ENCODE measurements at places on chromosomes 3 and 15. TPM values are rescaled to one million over a fixed set of nuclear protein-coding genes. Genes with fewer than 3 reads are reported as not detected.

- no peak overlapping the region for H3K4me3 ChIP-seq
- no peak for DNase-seq
- no peaks in the 10 kb centered on the region for H3K27me3 ChIP-seq
- H3K36me3 ChIP-seq: no peaks in the 10 kb centered on the region
Measured at GRCh38 chr3:123295901-123296250, 94.1 kb downstream of the SEC22A start.

- H3K4me1 ChIP-seq: no peaks in the 10 kb centered on the region
- no peak for DNase-seq
- H3K4me3 ChIP-seq: no peak overlapping the region
- H3K27me3 ChIP-seq: no peaks in the 10 kb centered on the region
- no peaks in the 10 kb centered on the region for H3K36me3 ChIP-seq
- H3K27ac ChIP-seq: no peak overlapping the region
Measured at GRCh38 chr3:13822042-13822441, 57.8 kb downstream of the WNT7A start.

DNA sequence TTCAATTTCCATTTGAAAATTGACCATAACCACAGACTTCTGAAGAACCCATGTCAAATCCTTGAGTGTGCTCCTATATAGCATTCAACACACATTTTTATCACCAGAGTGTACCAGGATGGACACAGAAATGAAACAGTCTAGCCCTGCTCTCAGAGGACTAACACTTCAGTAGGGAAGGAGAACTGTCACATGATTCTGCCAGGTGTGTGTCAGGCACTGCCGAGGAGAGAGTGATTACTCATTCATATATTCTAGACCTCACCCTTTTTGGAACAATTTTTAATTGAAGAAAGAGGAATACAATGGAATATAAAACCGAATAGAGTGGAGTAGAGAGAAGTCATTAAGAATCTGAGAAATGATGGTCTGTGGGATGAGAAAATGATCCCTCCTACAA lies 125.8 kb downstream of the ERC2 start:
- no peaks in the 10 kb centered on the region for H3K36me3 ChIP-seq
- H3K4me1 ChIP-seq: no peaks in the 10 kb centered on the region
- no peak overlapping the region for H3K27ac ChIP-seq
- H3K27me3 ChIP-seq: no peaks in the 10 kb centered on the region

DNA sequence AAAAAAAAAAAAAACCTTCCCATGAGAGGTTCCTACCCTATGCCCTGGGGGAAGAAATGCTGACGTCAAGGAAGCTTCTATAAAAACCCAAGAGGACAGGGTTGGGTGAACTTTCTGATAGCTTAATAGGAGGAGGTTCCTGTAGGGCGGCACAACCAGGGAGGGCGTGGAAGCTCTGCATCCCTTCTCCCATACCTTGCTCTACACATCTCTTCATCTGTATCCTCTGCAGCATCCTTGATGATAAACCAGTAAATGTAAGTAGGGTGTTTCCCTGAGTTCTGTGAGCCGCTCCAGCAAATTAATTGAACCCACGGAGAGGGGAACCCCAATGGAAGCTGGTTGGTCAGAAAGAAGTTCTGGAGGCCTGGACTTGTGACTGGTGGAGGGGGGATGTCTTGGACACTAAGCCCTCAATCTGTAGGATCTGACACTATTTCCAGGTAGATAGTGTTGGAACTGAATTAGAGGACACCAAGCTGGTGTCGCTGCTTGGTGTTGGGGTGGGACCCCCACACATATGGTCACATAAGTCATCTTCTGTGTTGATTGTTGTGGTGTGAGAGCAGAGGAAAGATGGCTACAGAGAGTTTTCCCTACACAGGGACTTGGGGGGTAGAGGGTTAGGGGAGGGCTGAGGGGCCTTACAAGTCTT lies 91.5 kb downstream of the ST6GAL1 start:
- peaks cover 6% of the 10 kb centered on the region for H3K4me1 ChIP-seq
- no peak overlapping the region for H3K4me3 ChIP-seq
- H3K36me3 ChIP-seq: no peaks in the 10 kb centered on the region

DNA sequence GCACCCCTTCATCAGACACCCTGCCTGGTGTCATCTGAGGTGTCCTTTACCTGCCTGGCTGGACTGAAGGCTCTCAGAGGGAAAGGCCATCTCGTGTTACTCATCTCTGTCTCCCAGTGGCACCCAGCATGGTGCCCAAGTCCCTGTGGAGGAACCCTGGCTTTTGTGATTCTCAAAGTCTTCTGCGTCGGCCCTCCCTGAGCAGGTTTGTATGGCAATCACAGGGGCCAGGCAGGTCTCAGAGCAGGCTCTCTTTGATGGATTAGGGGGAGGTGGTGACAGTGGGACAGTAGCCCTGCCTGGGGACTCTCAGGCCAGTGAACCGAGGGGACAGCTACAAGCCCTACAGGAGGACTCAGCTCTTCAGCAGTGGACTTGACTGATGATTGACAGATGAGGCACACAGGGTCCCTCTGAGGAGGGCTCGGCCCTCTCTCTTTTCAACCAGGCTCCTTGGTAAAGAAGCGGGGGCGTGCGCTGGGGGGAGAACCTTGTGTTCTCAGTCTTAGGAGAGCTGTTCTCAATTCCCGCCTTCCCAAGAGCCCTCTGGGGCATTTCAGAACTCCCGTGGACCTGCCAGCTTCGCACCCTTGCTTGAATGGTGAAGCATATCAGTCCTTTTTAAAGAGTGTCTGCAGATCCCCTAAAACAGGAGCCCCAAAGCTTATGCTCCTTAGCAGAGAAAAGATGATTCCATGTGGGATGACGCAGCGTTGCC lies 108.3 kb downstream of the VGLL4 start:
- no peak overlapping the region for H3K4me3 ChIP-seq
- no peak for DNase-seq
- no peaks in the 10 kb centered on the region for H3K4me1 ChIP-seq
- no peaks in the 10 kb centered on the region for H3K36me3 ChIP-seq

DNA sequence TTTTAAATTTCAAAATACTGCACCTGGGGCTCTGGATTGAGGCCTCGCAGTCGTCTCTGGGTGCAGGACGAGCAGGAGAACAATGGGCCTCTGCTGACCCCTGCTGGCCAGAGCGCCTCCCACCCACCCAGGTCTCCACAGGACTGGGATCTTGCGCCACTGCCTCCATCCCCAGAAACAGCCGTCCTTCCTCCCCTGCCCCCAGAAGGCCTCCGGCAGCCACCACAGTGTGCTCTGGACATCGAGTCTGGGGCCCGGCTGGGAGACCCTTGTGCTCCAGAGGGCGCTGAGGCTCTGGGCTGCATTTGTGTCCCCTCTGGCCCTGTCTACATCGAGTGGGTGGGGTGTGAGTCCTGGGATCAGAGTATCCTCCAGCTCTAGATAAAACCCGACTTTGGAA lies 6.7 kb upstream of the ACSBG1 start:
- H3K27ac ChIP-seq: no peak overlapping the region
- peak; percentile 85 for DNase-seq
- no peaks in the 10 kb centered on the region for H3K4me1 ChIP-seq
- no peaks in the 10 kb centered on the region for H3K27me3 ChIP-seq
- no peak overlapping the region for H3K4me3 ChIP-seq
- no peaks in the 10 kb centered on the region for H3K36me3 ChIP-seq

DNA sequence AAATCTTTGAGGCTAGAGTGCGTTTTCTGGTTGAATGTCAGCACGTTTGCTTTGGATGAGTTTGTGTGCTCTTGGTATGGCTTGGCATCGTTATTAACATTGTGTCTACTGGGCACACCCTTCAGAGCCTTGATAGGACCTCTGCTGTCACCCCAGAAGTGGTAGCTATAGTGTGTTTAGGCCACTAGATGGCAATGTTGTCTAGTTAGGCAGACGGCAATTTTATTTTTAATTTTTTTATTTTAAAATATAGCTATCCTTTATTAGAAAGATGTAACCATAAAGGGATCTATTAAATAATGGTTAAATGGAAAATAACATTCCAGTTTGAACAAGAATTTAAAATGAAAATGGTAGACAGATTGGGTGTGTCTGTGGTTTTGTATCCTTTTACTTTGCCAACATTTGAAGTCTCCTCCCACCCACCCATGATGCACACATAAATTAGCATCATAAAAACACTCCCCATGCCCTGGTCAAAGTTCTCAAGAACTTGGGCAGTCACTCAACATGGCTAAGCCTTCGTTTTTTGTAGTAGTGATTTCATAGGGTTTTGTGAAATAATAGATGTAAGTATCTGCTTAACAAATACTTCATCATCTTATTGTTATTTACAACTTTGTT lies 200.7 kb downstream of the KCNH8 start:
- no peak overlapping the region for H3K27ac ChIP-seq
- no peaks in the 10 kb centered on the region for H3K4me1 ChIP-seq
- no peaks in the 10 kb centered on the region for H3K36me3 ChIP-seq
- no peak overlapping the region for H3K4me3 ChIP-seq

DNA sequence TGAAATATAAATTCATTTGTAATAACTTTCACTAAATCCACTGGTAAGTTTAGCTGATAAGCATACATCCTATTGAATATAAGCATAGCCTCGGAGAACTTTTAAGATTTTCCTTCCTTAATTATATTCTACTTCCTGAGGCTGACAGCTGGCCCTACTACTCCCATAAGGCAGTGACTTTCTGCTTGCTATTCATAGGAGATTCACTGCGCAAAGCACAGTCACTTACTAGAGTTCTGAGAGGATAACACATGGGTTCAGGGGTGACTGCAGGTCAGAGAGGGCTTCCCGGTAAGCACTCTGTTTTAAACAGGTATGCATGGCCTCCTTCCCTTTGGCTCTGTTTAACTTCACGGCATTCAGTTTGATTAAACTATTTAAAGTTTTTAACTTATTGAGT lies 75.8 kb downstream of the FAIM start:
- no peak overlapping the region for H3K27ac ChIP-seq
- DNase-seq: no peak
- no peak overlapping the region for H3K4me3 ChIP-seq
- peaks cover 3% of the 10 kb centered on the region for H3K36me3 ChIP-seq

Gene ATP10A
- total RNA-seq: 32.7 TPM

Gene LAMB2
- total RNA-seq: 349 TPM

Gene EBLN2
- 15.4 TPM for total RNA-seq

Gene KBTBD8
- total RNA-seq: 1.1 TPM

Gene SIDT1
- 13.5 TPM for total RNA-seq

Gene VEPH1
- 229 TPM for total RNA-seq

Gene CHRM5
- not detected for total RNA-seq

Gene BUB1B
- total RNA-seq: 0.79 TPM

Gene TM2D3
- total RNA-seq: 56.9 TPM

Gene TIPIN
- 6.8 TPM for total RNA-seq
